SK-N-SH (cell line): ENCODE measurements at places on chromosomes 1 and 21.

GRCh38 chr21:45478115-45478801 is 64.0 kb downstream of the SLC19A1 start:
- peak; percentile 92 for DNase-seq

- DNase-seq = no peak
Measured at GRCh38 chr1:207423560-207424292, 30.4 kb upstream of the CR2 start.

GRCh38 chr1:2835650-2836159 is 34.2 kb upstream of the TTC34 start:
- DNase-seq = no peak

GRCh38 chr1:4468804-4469514 is 185.4 kb upstream of the AJAP1 start:
- DNase-seq = no peak
